ENCODE measurements at places on chromosomes 2 and 18.

DNA sequence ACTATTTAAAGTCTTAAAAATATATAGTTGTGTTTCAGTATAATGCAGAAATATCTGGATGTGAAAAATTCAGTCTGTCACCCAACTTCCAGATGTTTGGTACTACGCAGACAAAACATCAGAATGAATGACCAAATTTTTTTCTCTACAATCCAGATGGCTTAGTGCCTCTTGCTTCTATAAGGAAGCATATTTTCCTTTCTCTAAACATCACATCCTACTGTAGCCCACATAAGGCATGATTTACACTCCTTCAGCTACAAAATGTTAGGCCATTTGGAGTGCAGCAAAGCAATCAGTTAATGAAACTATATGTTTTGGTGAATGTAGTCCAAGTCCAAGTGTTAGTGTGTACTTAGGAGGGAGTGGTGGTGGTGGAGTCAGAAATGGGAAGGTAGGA, 162.9 kb upstream of the SIX2 start:
- DNase-seq = no peak

GRCh38 chr2:136116151-136116812, 1.7 kb downstream of the CXCR4 start:
- DNase-seq = peak; percentile 42

- DNase-seq = no peak
These were observed 447.3 kb downstream of the KCNJ3 start for GRCh38 chr2:155145758-155146229.

DNA sequence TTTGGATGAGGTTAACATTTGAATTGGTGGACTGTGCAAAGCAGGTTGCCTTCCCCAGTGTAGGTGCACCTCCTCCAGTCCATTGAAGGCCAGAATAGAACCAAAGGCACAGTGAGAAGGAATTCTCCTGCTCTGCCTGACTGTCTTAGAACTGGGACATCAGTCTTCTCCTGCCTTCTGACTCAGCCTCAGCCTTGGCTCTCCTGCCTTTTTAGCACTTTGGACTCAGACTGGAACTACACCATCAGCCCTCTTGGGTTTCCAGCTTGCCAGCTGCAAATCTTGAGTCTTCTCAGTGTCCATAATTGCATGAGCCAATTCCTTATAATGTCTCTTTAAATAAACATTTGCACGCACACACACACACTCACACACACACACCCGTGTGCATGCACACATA, 8.0 kb upstream of the TMEM177 start:
- DNase-seq = no peak

DNA sequence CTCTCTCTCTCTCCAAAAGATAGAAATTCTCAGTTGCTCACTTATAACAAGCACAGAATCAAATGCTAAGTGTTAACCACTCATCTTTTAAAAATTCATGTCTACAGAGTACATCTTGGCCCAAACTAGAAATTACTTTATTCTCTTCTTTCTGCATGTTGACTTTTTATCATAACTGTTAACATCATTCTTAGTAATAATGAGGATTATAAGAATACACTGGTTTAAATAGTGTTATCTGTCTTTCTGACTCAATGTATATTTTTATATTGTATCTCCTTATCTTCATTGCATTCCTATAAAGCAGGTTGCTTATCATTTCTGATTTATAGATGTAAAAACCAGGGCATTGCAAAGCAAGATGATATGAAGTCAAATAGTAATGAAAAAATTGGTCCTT, 17.8 kb upstream of the KLF7 start:
- no peak for DNase-seq

DNA sequence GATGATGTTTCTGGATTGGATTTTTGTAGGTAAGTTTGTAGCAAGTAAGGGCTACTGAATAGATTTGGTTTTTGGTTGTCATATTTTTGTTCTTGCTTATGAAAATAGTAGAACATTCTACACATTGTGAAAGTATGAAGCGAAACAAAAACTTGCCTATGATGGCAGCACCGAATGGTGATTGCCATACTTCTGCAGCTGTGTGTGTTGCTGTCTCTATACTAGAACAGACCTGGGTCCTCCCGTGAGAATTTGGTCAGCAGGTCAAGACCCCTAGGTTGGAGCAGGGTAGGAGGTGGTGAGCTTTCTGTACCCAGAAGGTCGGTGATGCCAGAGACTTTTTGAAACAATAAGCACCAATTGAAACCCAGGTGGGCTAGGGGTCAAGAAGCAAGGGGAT, 322.6 kb downstream of the PRKCE start:
- no peak for DNase-seq

DNA sequence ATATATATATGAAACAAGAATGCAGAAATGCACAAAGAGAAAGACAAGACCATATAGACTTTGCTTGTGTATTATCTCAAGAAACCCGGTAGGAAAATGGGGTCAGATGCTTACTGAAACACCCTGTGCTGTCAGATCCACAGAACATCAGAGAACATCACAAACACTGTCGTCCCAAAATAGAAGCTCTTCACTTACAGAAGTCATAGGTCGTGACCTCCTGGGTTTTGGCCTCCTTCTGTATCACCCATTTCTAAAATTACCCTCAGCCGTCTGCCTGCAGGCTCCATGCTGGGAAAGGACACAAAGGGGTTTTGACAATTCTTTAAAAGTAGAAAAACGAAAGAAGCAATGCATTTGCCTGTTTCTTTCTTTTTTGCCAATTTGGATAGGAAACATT, 137.9 kb downstream of the PAX3 start:
- DNase-seq = no peak

DNA sequence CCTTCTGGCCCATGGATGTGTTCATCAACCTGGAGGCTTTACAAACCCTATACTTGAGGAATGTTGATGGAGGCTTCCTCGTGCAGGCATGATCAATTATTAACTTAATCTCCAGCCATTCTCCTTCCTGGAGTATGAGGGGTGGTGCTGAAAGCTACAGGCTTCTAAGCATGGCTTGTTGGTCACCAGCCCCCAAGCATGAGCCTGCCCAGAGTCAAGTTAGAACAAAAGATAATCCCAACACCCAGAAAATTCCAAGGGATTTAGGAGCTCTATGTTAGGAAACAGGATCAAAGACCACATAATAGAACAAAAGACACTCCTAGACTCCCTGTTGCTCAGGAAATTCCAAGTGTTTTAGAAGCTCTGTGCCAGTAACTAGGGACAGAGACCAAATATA, 63.1 kb downstream of the FAM171B start:
- DNase-seq = peak; percentile 25

GRCh38 chr2:204060841-204061240, 124.3 kb downstream of the ICOS start:
- DNase-seq = no peak

DNA sequence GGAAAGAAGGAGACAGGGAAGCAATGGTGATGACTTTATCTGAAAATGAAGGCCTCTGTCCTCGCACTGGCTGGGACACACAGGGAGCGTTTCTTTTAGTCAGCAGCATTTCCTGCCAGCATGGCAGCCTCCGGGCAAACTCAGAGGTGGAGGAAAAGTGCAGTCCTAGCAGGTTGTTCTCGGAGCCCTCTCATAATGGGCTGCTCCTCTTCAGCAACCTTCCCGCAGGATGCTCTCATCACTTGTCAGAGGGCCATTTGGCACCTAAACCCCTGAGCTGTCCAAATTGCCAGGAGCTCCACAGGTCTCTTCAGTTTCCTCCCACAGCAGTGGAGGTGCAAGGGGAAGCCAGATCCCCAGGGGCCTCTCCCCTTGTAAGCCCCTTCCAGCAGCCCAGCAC, 6.2 kb downstream of the STK39 start:
- DNase-seq = no peak

DNA sequence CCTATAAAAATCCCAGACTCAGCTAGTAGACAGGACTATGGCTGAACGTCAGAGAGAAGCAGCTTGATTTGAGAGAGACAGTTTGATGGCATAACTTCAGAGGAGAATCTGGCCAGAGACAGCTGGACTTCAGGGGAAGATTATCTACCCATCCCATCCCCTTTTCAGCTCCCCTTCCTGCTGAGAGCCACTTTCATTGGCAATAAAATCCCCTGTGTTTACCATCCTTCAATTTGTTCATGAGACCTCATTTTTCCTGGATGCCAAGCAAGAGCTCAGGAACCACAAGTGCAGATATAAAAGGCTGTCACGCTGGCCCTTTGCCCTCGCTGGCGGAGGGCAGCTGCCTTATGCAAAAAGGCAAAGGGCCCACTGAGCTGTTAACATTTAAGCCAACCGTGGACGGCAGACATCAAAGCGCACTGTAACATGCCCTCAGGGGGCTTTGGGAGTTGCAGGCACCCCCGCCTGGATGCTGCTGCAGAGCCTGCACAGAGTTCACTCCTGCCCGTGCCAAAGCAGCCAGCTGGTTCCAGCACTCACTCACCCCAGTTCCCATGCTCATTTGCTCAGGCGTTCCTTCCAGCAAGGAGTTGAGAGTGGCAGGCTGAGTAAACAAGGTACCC, 164.3 kb upstream of the PGAP1 start:
- no peak for DNase-seq

DNA sequence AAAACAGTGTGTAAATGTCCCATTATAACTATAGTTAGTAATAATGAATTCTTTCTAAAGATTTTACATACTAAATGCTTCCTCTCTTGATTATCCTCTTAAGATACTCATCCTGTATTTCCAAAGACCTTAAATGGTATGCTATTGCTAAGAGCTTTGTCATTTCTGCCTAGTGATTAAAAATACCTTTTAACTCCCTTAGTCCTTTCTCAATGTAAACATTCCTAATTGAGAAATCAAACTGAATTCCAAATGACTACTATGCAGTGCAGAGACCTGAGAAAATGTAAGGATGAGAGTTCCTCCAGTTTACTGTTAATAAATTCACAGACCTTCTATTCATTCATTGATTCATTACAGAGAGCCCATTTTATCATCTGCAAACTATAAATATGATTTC, 86.9 kb downstream of the SOS1 start:
- no peak for DNase-seq

GRCh38 chr2:43024515-43025011, 201.8 kb downstream of the ZFP36L2 start:
- DNase-seq = peak; percentile 64

- DNase-seq = no peak
These were observed 46.2 kb downstream of the FTCDNL1 start for GRCh38 chr2:199804831-199805230.

DNA sequence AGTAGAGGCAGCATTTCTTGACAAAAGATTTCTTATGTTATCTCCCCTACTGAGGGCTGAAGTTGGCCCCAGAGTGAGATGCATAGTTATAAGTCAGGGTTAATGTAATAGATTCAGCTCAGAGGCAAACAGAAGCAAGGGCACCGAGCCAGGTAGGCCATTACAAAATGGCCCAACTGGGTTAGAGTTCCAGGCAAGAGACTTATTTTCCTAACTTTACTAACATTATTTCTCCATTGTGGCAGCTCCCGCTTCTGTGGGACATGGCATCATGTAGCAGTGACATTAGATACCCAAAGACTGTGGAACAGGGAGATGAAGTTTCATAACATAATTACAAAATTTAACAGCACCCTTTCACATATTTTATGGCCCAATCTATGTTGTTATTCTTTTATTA, 27.1 kb downstream of the TSPYL6 start:
- DNase-seq = no peak

- peak; percentile 9 for DNase-seq
These were observed 23.2 kb downstream of the ASB1 start for GRCh38 chr2:238449909-238450417.

GRCh38 chr2:83578405-83578804, 880.7 kb downstream of the SUCLG1 start:
- DNase-seq = no peak

GRCh38 chr2:216210701-216211540, 101.8 kb downstream of the XRCC5 start:
- DNase-seq = no peak

GRCh38 chr2:108591163-108591562, 56.9 kb downstream of the LIMS1 start:
- no peak for DNase-seq

GRCh38 chr18:62033756-62034155, 140.9 kb upstream of the RNF152 start:
- no peak for DNase-seq

- DNase-seq = no peak
These were observed 62.1 kb downstream of the NABP1 start for GRCh38 chr2:191740016-191740419.

- DNase-seq = no peak
These were observed 41.8 kb downstream of the SMAD7 start for GRCh38 chr18:48908916-48909315.

GRCh38 chr2:226756131-226756530, 43.5 kb downstream of the IRS1 start:
- DNase-seq = no peak

- no peak for DNase-seq
These were observed 226.1 kb upstream of the KLHL14 start for GRCh38 chr18:32998921-32999320.

DNA sequence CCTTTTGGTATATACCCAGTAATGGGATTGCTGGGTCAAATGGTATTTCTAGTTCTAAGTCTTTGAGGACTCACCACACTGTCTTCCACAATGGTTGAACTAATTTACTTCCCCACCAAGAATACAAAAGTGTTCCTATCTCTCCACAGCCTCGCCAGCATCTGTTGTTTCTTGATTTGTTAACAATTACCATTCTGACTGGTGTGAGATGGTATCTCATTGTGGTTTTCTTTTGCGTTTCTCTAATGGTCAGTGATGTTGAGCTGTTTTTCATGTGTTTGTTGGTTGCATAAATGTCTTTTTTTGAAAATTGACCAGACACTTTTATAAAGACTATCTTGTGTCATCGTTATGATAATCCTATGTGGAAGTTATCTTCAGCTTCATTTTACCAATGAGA, 16.0 kb upstream of the ATP8B1 start:
- no peak for DNase-seq

All from A673 (cell line).